ENCODE measurements at places on chromosomes 11 and 22.
A peak's percentile ranks its signal among the peaks of the same experiment; 100 is the strongest.

DNA sequence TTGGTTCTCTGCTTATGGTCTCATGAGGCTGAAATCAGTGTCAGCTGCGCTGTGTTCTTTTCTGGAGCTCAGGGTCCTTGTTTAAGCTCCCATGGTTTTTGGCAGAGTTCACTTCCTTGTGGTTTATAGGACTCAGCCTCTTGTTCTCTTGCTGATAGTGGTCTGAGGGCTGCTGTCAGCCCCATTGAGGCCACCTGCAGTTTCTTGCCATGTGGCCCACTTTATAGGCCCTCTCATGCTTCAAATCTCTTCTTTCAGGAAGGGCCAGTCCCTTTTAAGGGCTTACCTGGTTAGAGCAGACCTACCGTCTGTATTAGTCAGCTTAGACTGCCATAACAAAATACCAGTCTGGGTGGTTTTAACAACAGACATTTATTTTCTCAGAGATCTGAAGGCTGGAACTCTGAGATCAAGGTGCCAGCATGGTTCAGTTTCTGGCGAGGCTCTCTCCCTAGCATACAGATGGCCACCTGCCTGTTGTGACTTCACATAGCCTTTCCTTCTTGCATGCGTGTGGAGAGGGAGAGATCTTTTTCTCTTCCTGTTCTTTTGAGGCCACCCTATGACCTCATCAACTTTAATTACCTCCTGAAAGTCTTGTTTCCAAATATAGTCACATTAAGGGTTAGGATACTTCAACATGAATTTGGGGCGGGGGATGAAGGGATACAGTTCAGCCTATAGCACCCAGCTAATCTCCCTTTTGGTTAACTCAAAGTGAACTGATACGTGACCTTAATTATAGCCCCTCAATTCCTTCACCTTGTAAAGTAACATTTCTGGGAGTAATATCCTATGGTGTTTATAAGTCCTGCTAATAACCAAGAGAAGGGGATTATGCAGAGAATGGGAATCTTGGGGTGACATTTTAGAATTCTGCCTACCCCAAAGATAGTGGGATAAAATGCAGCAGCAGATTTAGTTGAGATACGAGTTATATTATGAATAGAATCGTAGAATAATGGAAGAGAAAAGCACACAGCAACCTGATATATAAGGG, 131.8 kb downstream of the UVRAG start:
- no peak for DNase-seq

DNA sequence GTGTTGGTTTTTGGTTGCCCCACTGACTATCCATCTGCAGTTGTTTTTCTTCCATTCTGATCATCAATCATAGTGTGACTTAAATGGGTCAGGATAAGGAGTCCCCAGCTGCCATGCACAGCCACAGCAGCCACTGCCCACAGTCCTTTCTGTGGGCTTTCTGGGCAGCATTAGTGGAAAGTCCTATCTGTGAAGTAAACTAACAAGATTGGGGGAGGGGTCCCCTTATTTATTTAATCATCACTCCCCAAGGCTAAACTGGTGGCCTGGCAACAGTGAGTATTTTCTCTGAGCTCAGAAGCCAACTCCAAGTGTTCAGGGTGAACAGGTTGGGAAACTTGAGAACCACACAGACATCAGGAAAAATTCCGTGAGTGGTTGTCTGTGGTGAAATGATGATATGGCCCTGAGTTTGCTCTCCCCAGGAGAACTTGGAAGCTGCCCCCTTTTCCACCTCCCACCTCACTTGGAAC, 145.0 kb downstream of the CCDC34 start:
- DNase-seq: no peak

DNA sequence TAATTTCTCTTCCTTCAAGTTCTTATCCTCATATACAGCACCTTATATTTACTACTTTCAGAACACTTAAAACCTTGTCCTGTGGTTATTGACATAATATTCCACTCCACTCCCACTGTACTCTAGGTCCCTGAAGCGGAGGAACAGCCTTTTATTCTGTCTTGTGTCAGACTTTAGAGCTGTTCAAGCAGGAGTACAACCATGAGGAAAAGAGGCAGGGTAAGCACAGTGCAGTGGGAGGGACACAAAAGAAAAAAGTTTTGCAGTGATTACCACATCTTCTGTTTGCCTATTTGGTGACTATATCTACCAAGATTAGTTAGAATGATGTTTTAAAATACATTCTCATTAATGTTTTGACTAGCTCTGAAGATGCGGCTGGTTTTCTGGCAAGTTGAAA, 122.0 kb upstream of the CEP126 start:
- no peak for DNase-seq

DNA sequence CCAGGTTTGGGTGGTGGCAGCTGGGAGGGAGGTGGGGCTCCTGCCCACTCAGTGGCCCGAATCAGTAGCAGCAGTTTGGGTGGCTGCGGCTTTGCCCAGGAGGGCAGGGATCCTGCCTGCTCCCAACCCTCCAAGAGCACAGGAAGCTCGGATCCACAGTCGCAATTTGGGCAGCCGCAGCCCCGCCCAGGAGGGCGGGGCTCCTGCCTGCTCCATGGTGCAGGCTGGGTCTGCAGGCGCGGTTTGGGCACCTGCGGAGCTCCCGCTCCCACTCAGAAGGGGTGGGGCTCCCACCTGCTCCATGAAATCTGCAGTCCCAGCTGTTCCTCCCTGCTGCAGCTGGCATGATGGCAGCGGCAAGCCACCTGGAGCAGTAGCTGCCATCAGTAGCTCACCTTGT, 38.1 kb upstream of the CALCB start:
- DNase-seq: no peak

GRCh38 chr22:17239156-17239701, 20.0 kb upstream of the ADA2 start:
- DNase-seq: no peak

DNA sequence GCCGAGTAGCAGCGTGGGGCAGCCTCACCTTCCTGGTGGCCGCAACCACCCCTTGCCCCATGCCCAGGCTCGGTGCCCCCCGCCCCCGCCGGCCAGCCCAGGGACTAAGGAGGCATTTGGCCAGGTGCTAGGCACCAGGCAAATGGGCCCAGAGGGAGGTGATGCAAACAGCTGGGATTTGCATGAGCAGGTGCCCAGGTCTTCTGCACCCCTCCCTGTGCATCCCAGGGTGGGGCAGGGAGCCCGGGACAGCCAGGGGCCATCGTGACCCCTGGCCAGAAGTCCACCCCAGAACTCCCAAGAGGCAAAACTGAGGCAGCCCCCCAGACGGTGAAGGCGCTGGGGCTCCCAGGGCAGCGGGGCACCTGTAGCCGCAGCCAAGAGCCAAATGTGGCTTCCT, 18.1 kb downstream of the TRPM5 start:
- DNase-seq: no peak

GRCh38 chr11:61632096-61632495, 48.1 kb upstream of the DAGLA start:
- DNase-seq: no peak

DNA sequence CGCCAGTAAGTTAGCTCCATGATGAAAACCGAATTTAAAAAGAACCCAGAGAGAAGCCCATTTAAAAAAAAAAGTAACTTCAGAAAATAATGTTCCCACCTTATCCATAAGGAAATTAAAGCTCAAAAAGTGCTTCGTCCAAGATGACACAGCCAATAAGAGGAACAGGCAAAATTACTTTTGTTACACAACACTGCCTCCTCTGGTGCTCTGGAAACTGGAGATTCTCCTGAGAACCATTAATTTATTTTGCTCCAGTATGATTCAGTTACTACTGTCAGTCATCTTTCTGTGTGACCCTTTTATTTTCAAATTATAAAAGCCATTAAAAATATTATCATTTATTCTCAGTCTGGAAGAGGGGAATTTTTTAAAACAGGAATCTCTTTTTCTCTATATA, 2.0 kb downstream of the IFT27 start:
- no peak for DNase-seq

DNA sequence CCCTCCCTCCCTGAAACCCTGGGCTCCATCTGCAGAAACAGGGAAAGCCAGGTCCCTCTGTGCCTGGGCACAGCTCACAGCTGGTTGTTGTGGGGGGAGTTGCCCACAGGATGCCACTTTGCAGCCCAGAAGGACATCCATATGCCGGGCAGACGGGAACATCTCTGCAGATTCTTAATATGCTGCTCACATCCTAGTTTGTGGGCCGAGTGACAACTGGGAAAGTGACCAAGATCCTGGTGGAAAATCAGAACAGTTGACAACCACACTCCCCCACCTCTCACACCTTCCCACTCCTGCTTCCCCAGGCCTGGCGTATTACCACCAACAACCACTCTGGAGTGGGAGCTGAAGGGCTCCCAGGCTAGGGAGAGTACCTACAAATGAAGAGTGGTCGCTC, 7.3 kb upstream of the SCGB1A1 start:
- DNase-seq: no peak

- no peak for DNase-seq
Measured at GRCh38 chr11:23957314-23957713, 539.5 kb upstream of the LUZP2 start.

DNA sequence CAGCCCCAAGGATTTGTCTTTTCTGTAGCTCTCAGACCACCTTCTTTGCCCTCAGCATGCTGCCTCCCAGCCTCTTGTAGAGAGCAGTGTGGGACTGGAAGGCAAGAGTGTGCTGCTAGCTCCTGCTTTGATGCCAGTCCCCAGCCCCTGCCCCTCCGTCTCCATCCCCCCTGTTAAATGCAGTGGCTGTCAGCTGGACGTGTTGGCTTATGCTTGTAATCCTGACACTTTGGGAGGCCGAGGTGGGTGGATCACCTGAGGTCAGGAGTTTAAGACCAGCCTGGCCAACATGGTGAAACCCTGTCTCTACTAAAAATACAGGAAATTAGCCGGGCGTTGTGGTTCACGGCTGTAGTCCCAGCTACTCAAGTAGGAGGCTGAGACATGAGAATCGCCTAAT, 15.5 kb downstream of the SNRPD3 start:
- DNase-seq: no peak

GRCh38 chr11:97269527-97269926, 879.7 kb downstream of the JRKL start:
- DNase-seq: no peak

DNA sequence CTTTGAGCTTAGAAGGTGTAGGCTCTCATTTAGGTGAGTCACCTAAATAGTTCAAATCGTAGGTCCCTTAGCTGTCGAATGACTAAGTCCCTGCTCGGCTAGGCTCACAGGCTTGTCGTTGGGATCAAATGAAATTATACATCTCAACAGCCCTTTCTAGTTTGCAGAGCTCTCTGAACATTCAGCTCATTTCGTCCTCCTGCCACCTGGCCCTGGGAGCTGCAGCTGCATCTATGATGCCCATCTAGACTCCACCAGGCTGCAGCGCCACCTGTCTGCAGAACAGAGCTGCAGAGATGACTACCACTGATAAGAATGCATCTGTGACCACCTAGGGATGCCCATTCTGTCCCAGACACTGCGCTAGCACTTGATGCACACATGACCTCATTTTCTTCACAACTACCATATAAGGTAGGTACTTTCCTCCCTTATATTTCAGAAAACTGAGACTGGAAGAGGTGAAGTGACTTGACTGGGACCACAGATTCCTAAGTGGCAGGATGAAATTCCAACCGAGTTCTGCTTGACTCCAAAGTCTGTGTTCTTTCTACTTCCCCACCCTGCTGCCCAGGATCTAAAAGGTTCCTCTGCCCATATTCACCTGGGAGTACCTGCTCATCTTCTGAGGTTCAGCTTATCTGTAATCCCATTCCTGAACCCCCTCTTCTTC, 141.1 kb upstream of the NARS2 start:
- peak; percentile 80 for DNase-seq

- no peak for DNase-seq
Measured at GRCh38 chr22:44889255-44889878, 120.4 kb downstream of the PHF21B start.

GRCh38 chr11:47004595-47005033, 68.1 kb downstream of the CSTPP1 start:
- DNase-seq: peak; percentile 24

GRCh38 chr11:33227578-33228261, 29.5 kb upstream of the HIPK3 start:
- DNase-seq: no peak

DNA sequence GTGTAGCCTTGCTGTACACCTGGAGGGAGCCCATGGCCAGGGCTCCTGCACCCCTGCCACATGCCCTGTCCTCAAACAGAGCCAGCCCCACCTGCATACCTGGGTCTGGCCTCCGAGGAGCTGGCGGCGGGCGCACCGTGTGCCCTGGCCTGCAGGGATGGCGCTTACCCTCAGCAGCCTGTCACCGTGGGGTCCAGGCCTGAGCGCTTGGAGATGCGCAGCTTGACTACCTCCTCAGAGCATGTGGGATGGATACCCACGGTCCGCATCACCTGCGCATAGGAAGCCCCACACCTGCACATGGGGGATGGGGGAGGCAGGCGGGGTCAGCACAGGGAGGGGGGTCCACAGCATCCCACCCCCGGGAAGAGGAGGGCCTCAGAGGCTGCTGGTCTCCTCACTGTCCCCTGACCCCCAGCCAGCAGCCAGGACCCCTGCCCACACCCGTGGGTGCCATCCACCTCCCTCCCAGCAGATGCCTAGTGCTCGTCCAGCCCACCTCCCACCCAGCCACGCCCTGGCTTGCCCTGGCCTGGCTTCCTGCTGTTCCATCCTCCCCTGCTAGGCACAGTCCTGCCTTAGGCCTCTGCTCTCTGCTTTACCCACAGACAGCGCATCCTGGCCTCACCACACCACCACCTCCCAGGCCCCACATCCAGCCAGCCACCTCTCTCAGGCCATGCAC, 22.4 kb upstream of the GNB1L start:
- DNase-seq: no peak

- no peak for DNase-seq
Measured at GRCh38 chr11:120586072-120586471, 74.5 kb downstream of the GRIK4 start.

- DNase-seq: no peak
Measured at GRCh38 chr11:112143597-112143996, 20.3 kb downstream of the IL18 start.

- DNase-seq: no peak
Measured at GRCh38 chr11:35746356-35747153, 84.0 kb downstream of the TRIM44 start.

- DNase-seq: no peak
Measured at GRCh38 chr11:71544525-71545214, 3.5 kb upstream of the KRTAP5-9 start.

- no peak for DNase-seq
Measured at GRCh38 chr22:19889951-19890350, 35.3 kb upstream of the GNB1L start.

DNA sequence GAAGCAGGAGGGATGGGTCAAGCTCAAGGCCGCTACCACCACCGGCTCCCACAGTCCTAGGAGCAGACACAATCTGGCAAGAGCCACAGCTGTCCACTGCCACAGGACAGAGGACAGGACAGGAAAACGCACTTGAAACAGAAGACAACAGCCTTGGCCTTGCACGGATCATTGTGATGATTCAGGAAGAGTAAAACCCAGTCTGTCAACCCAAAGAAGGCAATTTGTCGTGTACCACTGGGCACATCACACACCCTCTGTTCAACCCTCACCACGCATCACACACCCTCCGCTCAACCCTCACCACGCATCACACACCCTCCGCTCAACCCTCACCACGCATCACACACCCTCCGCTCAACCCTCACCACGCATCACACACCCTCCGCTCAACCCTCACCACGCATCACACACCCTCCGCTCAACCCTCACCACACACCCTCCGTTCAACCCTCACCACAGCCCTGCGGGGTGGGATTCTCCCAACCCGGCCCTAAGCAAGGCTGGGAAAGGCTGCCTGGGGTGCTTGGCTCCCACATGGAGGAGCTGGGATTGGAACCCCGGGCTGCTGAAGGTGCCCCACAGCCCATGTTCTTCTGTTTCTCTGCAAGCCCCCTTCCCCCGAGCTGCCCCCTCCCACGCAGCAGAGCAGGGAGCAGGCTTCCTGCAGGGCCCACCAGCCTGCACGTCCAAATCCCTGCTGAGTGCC, 11.3 kb upstream of the CDC42BPG start:
- DNase-seq: no peak

All from SW 1271 (cell line).